Activated effector memory CD4-positive, alpha-beta T cell treated with Interleukin-2 at 50 U/mL for 16 hours (primary cell): ENCODE measurements at places on chromosomes 1 and 21.

DNA sequence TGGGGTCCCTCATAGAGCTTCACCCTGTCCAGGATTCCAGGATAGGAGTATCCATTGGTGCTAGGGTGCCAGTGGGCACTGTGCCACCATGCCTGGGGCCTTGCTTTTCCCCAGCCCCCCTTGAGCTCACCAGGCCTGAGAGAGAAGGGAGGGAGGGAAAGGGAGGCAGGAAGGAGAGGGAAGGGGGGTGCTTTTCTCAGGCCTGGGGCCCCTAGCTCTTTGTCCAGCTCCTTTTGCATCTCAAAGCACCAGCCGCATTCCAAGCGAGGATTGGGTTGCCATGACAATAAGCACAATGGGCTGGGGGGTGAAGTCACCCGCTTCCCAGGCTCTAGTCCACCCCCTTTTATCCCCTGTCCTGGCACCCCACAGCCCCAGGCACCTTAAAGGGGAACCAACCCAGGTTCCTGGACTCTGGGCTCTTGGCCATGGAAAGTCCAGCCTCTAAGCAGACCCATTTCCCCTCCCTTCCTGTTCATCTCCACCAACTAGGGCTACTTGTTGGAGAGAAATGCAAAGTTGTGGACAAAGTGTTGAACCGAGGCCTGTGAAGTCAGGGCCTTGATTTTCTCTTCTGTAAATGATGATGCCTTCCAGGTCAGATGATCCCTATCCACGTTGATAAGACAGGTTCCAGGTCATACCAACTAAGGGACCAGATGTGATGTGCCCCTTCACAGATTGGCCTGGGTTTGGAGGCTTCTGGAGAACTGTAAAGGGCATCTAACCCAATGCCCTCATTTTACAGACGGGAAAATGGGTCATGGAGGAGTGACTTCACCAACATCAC is 11.4 kb downstream of the THBS3 start:
- DNase-seq = no peak

GRCh38 chr1:168507231-168507630 is 36.6 kb downstream of the XCL2 start:
- DNase-seq = no peak

- no peak for DNase-seq
These were observed 652.9 kb downstream of the PLA2G4A start for GRCh38 chr1:187481581-187482148.

GRCh38 chr1:90187323-90187585 is 192.3 kb downstream of the ZNF326 start:
- no peak for DNase-seq

- no peak for DNase-seq
These were observed 52.9 kb downstream of the OSBPL9 start for GRCh38 chr1:51669816-51670215.

- DNase-seq = no peak
These were observed 42.9 kb upstream of the CD53 start for GRCh38 chr1:110829955-110830553.

DNA sequence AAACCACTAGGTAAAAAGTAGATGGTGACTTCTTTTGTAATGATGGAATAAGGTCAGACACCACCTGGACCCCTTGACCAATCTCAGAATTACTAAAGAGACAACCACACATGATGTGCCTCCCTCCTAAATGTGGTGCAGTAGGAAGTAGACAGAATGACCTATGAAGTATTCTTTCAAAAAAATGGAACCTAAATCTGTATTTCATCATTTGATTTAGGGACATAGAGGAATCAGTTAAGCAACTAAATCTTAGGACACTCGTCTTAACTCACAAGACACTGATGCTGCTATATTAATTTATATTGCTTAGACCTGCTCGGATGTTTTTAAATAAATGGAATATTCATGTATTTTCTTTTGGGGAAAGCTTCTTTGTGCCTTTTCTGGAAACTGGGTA is 80.9 kb upstream of the IRF2BP2 start:
- DNase-seq = no peak

GRCh38 chr1:162530307-162530987 is 31.1 kb upstream of the UAP1 start:
- no peak for DNase-seq

DNA sequence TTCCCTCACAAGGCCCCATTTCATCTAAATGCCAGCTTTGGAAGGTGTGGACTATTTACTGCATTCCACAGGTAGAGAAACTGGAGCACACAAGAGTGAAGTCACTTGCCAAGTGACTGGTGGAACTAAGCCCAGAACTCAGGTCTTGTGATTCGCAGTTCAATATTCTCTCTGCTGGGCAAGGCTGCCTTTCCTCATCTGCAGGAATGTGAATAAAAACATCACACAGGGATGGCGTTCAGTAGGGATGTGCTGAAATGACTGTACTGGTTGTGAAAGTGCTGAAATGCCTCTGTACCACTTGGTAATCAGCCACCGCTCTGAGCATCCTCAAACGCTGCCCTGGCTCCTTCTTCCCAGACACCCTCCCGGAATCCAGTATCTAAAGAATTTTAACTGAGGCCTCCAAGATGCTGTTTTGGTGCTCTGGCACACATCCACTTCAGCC is 145.6 kb downstream of the HIVEP3 start:
- no peak for DNase-seq

- no peak for DNase-seq
These were observed 97.7 kb downstream of the PAPPA2 start for GRCh38 chr1:176560681-176561080.

DNA sequence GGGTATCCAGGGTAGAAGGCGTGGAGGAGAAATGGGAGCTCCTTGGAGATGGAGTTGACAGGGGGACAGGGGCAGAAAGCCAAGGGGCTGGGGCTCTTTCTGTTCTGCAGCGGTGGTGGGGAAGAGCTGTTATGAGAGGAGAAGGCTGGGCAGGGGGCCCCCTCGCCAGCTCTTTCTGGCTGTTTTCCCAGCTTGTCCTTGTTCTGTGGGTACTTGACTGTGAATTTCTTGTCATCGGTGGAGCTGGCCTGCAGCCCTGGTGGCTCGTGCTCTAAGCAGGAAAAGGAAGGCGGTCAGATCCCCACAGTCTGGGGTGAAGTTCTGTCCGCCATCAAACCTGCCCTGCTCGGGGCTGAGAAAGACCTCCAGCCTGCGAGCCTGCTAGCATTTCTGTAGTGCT is 7.6 kb downstream of the ZNF683 start:
- DNase-seq = no peak

- no peak for DNase-seq
These were observed 193.9 kb downstream of the CAMTA1 start for GRCh38 chr1:6979003-6979613.

DNA sequence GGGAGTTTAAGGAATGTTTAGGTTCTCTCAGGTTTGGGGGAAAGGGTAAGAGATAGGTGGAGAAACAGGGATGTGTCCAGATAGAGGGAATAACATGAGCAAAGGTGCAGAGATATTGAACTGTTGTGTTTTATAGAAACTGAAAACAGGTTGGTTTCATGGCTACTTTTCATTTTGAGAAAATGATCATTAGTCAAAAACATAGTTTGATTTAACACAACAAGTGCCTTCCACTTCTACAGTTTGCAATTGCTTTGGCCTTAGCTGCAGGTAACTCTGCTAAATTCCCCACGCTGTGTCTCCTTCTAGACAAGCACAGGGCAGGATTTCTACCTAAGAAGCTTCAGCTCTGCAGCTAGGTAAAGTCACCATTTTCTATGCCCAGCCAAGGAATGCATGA is 124.9 kb downstream of the RGS2 start:
- no peak for DNase-seq

DNA sequence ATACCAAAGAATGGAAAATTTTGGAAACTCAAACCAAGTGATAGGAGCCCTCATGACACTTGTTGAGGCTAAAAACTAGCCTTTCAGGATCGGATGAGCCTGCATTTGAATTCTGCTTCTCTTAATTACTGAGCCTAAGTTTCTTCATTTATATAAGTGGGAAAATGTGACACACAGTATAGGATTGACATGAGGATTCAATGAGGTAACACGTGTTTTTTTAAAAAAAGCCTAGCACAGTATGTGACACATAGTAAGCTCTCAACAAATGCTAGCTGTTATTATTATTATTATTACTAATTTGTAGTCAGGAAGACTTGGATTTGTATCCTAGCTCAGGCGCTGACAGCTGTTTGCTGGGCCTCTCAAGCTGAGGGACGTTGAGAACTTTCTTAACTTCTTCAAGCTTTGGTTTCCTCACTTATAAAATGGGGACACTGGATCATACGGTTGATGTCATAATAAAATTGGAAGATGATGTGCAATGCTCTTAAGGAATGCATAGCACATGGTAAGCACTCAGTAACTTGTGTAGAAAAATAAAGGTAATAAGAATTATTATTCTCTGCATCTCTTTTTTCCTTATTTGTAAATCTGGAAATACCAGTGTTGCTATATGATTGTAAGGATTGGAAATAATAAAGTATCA is 55.4 kb upstream of the JUN start:
- no peak for DNase-seq

DNA sequence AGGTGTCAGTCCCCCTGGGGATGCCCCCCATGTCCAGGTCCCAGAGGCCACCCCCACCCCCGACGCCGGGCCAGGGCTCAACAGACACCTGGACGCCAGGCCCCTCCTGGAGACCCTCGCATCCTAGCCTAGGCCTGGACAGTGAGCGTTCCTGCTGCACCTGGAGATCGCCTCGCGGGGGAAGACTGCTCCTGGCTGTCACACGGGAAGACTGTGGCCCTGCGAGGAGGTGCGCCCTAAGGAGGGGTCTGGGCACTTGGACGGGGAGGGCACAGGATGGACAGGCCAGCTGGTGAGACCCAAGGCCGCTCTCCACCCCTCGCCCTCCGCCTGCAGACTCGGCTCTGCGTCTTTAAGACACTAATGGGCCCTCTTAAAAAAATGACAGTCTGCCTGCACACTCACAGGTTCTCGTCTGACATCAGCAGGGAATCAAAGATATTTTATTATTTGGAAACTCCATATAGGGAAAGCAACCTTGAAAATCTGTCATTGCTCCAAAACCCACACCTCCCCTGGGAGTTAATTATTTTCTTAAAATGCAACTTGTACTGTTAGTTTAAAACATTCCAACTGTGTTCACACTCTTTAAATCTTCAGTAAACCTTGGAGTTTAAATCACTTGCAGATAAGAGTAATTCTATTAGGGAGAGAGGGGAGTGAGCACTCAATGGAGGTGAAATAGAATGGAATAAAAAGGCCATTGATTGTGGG is 45.6 kb upstream of the ACTRT2 start:
- no peak for DNase-seq

DNA sequence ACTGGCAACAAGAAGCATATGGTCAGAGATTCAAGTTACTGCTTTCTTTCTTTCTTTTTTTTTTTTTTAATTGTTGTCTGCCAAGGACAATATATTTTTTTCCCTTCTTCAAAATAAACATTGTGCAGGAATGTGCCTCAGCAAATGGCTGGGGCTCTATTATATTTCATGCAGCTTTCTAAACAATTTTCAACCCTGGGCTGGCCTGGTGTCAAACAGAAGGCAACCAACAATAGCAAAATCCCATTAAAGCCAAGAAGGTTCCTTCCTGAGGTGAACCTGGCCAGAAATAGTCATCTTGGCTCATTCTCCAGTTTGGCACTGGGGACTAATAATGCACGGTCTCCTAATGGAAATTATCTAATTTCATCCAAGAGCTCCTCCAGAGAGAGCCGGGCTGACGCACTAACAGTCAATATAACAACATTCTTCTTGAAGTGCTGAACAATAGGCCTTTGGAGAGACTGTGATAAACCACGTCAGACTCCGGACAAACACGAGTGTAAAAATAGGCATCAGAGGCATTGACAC is 35.7 kb upstream of the HLX start:
- no peak for DNase-seq

DNA sequence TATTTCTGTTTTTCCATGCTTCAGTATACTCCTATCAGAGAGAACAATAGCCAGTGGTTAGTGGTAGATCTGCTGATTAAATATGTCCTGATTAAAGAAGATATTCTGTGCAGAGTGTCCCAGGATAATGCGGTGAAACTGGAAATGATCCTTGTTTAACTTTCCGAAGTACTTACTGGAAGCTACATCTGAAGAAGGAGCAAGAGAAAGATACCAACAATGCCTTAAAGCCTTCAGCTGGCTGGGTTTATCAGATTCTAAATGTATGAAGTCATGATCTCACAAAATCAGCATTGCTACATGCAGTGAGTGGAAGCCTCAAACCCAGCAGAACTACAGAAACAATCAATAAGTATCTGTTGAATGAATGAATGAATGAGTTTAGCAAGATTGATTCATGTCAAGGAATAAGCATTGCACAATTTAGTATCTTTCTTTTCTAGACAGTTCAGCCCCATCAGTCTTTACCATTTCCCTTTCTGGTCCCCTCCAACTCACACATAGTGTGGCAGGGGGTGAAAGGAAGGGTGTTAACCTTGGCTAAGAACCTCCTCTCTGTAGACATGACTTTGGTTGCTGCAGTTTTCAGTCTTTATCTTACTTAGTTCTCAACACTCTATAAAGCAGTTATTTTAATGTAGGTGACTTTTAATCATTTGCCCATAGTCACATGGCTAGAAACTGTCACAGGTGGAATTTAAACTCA is 24.7 kb upstream of the DNASE2B start:
- DNase-seq = no peak

DNA sequence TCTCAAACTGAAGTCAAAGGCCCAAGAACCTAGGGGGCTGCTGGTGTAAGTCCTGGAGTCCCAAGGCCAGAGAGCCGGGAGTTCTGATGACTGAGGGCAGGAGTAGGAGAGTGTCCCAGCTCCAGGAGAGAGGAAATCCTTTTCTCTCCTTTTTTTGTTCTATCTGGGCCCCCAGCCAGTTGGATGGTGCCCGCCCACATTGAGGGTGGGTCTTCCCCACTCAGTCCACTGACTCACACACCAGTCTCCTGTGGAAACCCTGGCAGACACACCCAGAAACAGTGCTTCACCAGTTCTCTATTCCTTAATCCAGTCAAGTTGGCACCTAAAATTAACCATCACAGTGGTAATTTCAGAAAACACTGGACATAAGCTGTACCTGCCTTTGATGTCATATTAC is 12.7 kb upstream of the WDR26 start:
- no peak for DNase-seq

GRCh38 chr1:179080866-179081686 is 794 bp upstream of the TOR3A start:
- DNase-seq = no peak

DNA sequence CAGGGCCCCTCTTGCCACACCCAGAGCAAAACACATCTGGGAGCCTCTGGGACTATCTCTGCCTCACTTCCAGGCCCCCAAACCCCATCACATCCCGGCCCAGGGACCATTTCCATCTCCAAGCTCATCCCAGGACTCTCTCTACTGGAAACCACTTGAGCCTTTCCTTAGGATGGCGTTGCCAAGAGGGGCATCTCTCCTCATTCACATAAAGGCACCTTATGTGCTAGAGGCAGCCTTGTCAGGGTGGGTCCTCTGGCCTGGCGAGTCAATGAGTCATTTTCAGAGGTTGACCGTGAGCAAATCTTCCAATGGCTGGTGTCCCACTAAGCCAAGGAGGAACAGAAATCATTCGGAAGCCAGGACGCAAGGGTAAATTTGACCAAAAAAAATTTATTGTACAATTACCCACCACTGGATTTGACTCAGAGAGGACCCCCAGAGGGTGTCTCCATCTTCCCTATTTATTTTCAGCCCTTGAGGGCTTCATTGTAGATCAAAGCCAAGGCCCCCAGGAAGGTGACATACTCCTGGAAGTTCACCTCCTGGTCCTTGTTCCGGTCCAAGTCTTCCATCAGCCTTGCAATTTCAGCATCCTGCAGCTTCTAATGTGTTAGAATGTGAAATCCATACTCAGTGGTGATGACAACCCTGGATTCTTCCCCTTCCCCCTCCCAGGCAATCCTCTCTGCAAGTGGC is 1.4 kb downstream of the S100A6 start:
- DNase-seq = no peak

GRCh38 chr1:192066202-192066601 is 92.1 kb upstream of the RGS18 start:
- no peak for DNase-seq
